ENCODE measurements at places on chromosomes 2 and 18. TPM values are rescaled to one million over a fixed set of nuclear protein-coding genes. Genes with fewer than 3 reads are reported as not detected.

Gene CRYGC
- total RNA-seq, result not detected

Gene DDX1
- 62.1 TPM for total RNA-seq

DNA sequence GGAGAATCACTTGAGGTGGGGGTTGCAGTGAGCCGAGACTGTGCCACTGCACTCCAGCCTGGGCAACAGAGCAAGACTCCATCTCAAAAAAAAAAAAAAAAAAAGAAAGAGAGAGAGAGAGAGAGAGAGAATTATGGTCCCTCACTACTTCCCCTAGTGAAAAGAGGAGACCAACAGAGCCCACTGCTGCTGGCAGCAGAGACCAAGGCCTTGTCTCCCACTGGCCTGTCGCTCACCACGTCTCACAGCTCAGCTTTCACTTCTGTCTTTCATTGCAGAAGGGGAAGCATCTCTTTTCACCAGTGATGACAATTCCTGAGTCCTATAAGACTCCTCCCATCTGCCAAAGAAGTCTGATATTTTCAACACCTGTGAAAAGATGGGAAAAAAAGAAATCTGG, 81.3 kb downstream of the CLHC1 start:
- DNase-seq, result no peak

DNA sequence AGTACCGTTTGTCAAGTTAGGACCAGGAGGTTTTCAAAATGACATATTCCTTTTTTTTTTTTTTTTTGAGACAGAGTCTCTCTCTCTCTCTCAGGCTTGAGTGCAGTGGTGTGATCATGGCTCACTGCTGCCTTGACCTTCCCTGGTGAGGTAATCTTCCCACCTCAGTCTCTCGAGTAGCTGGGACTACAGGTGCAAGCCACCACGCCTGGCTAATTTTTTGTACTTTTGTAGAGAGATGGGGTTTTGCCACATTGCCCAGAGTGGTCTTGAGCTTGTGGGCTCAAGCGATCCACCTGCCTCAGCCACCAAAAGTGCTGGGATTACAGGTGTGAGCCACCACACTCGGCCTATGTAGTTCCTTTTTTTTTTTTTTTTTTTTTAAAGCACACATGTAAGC, 127.9 kb upstream of the SEC11C start:
- DNase-seq, result peak; percentile 24

- DNase-seq, result no peak
These were observed 9.4 kb upstream of the CD302 start for GRCh38 chr2:159807183-159808031.

- DNase-seq, result no peak
These were observed 758 bp downstream of the CFAP221 start for GRCh38 chr2:119544939-119545475.
